ENCODE measurements at places on chromosomes 5 and 9.

DNA sequence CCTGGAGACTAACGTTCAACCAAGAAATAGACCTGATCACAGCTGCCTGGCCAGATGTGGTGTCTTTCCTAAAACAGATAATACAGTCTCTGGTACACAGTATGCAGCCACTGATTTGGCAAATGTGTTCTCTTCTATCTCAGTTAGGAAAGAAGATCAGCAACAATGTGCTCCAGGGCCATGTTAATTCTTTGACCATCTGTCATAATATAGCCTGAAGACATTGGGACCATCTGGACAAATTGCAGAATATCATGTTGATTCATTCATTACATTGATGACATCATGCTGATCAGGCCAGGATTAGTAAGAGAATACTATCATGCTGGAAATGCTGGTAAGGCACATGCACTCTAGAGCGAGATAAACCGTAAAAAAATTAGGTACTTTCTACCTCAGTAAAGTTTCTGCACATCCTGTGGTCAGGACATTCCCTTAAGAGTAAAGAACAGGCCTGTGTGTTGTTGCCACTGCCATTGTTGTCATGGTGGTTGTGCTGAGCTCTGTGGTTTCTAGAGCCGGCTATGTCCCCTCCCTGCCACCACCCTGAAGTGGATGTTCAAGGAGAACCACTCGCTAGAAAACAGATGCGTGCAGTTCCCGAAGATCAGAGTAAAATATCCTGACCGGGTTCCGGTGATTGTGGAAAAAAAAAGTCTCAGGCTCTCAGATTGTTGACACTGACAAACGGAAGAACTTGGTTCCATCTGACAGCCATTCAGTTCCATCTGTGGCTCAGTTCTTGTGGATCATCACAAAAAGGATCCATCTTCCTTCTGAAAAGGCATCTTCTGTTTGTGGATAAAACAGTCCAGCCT, 6.4 kb upstream of the JMY start:
- DNase-seq, result no peak

GRCh38 chr5:93381057-93381456, 200.0 kb downstream of the NR2F1-AS1 start:
- no peak for DNase-seq

DNA sequence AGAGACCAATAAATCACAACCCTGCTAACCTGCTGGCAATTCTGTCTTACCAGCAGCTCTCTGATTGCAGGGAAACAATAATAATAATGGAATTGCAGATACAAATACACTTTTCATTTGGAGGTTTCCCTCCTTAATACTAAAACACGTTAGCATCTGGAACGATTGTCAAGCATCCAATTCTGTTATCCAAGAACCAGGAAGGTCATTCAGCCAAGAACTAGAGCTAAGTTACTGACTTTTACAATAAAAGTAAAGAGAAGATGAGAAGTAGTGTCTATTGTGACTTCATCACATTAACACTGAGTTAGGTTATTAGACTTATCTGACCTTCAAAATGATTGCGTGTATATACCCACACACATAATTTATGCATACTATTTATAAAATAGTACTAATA, 335.6 kb downstream of the BRINP1 start:
- DNase-seq, result no peak

DNA sequence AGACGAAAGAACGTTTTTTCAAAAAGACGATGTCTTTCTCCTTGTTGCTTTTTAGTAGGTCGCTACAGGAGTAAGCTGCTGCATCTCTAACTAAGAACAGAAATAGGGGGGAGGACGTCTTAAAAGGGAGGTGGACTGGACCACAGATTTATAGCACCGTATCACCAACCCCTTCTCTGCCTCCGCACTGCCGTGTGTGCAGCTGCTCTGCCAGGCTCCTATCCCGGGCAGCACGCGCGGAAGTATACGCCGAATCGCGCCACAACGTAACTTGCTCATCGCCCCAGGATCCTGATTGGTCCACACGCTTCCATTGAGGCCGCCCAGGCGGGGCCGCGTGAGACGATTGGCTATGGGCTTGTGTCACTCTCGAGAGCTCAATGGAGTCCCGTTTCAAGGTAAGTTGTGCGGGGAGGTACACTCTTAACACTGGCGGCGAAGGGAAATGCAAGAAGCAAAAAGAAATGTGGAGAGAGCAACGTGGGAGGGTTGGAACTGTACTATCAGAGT, at the start of gene ELAVL2:
Gene ELAVL2, minus strand, starts transcription at position 121 of the 510 bp plus-strand sequence. CDS start 64,006 bp downstream, outside the sequence.
- DNase-seq, result peak; percentile 92

DNA sequence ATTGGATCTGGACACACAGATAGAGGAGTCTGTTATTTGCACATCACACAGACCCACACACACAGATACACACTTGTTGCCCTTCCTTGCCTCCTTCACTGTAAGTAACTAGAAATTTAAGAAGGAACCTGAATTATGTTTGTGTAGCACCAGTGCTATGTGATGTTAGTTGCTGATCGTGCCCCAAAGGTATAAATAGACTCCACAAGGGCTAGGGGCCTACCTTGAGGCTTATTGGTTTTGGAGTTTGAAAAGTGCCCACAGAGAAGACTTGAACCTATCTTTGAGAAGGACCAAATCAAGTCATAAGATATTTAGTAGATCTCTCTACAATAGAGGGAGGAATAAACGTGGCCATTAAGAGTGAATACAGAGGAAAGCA, 8.8 kb upstream of the TGFBI start:
- DNase-seq, result no peak

- no peak for DNase-seq
These were observed 367 bp downstream of the PCDHB4 start for GRCh38 chr5:141121985-141122384.

- peak; percentile 34 for DNase-seq
These were observed 133.9 kb downstream of the C9orf50 start for GRCh38 chr9:129486756-129487657.

DNA sequence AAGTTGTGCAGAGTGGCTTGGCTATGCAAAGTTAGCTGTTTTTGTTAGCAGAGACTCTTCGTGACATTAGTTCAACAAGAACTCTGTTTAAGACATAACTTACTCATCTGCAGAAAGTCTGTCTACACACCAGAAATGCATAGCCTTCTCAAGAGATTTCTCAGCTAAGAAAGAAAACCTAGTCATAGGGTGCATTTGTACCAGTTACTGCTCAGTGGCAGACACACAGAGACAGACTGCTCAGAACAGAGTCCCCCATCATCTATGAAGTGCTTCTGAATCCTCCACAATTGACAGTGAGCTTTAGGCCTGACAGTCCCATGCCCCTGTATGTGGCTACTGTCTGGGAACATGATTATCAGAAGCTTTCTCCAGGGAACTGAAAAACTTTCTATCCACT, 56.1 kb upstream of the IFNK start:
- peak; percentile 48 for DNase-seq

DNA sequence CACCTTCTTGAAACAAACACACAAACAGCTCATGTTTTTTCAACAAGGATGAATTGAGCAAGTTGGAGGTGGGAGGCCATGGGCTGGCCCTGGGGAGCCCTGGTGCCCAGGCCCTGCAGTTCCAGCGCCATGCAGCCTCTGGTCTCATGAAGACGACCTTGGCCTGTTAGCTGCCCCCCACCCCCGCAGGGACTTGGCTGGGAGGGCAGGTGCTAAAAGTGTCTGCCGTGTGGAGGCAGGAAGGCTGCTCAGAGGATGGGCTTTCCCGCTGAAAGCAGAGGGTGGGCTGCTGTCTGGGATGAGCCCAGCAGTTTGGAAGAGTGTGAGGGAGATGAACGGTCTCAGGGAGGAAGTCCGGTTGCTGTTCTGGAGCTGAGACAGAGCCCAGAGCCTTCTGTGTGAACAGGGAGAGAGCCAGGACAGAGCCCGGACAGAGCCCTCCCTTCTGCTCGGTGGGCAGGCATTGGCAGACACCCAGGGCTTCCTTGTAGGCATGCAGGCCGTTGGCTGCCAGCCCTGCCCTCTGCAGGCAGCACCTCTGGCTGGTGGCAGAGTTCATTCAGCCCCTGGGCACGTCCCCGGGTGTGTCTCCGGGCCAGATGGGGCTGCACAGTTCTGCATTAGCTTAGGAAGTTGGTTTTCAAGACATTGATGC, 18.7 kb downstream of the ROPN1L start:
- DNase-seq, result peak; percentile 18

- no peak for DNase-seq
These were observed 642.1 kb downstream of the KCTD16 start for GRCh38 chr5:144812763-144813162.

DNA sequence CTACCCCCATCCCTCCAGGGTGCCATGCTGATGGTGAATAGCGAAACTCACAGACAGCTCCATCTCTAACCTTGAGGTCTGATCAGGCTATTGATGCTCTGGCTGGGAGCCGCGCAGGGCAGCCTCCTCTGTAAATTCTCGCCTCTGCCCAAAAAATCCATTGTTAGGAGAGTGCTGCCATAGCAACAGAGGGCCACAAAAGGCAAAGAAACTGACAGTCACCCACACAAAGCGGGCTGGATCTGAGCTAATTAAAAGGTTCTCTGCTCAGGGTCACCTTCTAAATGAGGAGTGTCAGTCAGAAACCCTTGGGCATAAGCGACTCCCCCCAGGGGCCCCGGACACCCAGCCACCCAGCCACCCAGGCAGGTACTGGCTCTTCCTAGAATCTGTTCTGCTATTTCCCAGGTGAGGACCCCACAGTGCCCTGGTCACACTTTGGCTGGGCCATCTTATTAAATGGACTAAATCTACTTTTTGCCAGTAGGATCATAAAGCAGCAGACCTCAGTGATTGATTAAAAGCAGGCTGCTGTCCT, 126.7 kb downstream of the MED10 start:
- DNase-seq, result no peak

DNA sequence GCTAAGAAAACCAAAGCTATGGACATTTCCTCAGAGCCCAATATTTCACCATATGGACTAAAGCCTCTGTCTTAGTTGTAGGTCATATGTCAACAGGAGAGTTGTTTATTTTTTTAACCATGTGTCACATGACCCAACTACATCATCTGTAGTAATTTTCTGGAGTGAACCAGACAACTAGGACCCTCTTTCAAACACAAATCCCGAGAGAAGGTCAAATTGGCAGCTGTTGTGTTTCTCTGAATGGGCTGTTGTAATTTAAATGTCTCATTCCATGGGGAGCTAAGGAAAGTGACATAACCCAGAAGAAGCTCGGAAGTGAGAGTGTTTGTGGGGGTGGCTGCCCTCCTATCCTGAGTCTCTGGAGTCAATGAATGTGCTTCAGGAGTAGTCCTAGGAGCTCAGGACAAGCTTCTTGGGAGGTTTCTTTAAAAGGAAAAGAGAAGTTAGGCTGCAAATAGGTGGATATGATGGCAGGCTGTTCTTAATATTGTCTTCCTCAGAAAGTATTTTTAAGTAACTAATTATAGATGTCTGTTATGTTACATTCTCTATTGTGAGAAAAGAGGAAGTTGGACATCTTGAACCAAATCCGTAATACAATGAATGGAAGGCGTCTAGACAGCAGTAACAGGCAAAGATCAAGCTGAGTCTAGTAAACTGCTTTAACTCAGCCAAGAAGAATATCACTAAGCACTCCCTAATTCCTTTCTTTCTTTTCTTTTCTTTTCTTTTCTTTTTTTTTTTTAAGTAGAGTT, 50.1 kb downstream of the TMEM167A start:
- DNase-seq, result peak; percentile 29
